NCI-H524 treated with DMSO at 0.1 percent for 48 hours (cell line): ENCODE measurements at places on chromosomes 1 and 21.
A peak's percentile ranks its signal among the peaks of the same experiment; 100 is the strongest.

DNA sequence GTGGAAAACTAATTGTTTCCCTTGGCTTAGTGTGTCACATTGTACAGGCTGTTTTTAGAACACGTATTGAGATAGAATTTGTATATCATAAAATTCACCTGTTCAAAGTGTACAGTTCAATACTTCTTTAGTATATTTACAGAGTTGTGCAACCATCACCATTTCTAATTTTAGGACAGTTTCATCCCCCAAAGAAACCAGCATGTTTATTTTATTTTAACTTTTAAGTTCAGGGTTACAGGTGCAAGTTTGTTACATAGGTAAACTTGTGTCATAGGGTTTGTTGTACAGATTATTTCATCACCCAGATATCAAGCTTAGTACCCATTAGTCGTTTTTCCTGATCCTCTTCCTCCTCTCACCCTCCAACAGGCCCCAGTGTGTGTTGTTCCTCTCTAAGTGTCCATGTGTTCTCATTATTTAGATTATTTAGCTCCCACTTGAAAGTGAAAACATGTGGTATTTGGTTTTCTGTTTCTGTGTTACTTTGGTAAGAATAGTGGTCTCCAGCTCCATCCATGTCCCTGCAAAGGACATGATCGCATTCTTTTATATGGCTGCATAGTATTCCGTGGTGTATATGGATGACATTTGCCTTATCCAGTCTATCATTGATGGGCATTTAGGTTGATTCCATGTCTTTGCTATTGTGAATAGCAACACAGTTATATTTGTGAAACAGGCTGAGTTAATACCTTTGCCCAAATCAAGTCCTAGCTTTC lies 35.2 kb upstream of the DHCR24 start:
- no peak for DNase-seq

- no peak for DNase-seq
These were observed 45.8 kb upstream of the WNT2B start for GRCh38 chr1:112462953-112463279.

DNA sequence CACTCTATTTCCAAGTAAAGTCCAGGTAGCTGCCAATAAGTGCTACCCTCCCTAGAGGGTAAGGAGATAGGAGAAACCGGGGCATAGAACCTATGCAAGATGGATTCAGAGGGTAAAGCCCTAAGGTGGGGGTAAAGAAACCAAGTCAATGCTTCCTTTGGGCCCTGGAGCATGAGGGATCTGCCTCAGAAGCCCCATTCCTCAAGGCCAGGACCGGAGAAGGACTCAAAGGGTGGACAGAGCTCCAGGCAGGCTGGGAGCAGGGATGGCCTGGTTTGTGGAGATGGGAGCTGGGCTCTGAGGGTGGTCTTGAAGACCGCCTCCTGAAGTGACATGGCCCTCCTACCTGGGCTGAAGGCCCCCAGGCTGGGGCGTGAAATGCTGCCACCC lies 3.9 kb downstream of the EPHA2 start:
- no peak for DNase-seq

DNA sequence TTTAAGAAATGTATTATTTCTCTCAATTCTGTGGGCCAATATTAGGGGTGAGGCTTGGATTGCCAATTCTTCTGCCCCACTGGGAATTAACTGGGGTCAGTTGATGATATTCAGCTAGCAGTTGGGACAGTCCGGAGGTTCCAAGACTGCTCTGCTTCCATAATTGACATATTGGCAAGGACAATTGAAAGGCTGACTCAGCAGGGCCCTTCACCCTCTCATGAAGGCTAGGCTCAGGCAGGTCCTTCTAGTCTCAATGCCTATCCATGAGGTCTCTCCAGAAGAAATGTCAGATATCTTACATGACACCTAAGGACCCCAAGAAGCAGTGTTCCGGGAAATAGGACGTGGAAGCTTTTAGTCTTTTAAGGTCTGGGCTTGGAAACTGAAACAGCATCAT lies 13.3 kb upstream of the RNF11 start:
- DNase-seq = no peak

DNA sequence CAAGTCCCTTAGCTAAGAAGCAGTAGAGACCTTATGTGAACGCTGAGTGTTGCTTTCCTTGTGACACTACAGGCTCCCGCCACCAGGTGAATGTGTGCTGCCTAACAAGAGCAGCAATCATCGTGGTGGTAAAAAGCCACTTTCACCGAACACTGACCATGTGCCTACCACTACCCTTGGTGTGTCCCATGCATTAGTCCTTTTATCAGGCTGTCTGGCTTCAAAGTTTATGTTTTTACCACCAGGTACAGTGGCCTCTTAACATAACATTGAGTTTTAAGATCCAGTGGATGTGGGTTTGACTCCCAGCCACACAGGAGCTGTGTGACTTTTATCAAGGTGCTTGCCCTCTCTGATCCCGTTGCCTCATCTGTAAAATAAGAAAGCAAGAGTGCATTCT lies 1.7 kb downstream of the C1QB start:
- no peak for DNase-seq

- no peak for DNase-seq
These were observed 7.4 kb downstream of the CSF3R start for GRCh38 chr1:36475341-36475740.

- DNase-seq = no peak
These were observed 130.5 kb downstream of the DISC1 start for GRCh38 chr1:231757101-231757404.

DNA sequence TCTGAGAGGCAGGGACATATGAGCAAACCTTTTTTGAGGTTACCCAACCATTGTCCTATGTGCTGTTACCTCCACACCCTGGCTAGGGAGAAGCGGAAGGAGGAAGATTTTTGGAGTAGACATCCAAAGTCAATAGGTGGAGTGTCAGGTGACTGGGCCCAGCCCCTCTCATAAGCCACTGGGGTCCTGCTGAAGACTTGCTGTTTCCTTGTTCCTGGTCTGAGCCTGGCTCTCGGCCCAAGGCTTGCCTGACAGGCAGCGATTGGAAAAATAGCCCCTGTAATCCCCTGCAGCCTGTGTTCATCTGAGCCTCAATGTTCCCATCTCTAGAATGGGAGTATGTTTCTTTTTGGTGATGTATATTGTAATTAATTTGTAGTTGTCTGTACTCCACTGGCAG lies 6.9 kb upstream of the PIGR start:
- no peak for DNase-seq

DNA sequence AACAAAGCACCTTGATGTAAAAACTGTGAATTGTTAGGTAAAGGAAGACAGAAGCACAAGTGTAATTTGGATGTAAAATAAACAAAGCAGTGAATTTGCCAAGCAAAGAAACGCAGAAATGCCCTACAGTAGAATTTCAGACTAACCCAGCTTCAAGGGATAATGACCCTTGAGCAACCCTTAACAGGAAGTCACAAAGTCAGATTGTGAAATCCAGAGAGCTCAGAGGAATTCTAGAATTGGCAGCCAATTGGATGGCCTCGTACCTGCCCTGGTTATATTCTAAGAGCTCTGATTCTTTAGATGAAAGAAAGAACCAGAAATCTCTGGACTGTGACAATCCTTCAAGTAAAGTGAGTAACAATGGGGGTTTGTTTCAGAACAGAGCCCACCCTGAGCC lies 152.7 kb upstream of the CHRM3 start:
- no peak for DNase-seq

GRCh38 chr1:228007049-228007800 lies 427 bp downstream of the WNT3A start:
- DNase-seq = no peak

DNA sequence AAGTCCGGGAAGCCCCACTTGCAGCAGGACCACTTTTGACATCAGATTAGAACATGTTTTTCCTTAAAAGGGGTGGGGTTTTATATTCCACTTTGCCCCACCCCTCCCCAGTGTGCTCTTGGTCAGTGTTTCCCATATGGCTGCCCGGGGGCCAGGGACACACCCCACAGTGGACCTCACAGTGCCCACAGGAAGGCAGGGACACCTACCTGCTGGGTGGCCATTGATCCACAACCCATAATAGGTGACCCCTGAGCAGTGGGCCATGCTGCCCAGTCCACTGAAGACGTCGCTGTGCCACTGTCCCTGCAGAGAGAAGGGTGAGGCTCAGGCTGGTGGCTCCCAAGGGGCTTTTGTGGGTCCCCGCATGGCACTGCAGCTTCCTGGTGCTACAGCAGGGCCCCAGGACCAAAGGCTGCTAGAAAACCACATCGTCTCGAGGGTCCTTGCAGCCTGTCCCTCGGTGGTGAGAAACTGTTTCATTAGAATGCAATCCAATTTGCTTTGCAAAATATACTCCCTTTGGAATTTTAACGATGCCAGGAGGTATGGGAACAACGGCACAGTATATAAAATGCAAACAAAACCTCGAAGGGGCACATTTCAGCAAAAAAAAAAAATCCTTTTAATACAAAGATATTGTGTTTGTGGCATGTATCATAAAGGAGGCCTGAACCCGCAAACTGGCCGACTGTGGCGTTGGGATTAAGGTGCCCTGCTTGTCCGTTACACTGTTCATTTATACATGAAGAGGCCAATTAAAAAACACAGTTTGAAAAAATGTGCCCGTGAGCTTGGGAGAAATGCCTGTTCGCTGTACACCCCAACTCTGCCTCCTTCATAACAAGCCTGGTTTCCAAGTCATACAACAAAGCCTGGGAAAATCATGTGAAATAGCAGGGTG lies 16.9 kb downstream of the MORN1 start:
- no peak for DNase-seq

- no peak for DNase-seq
These were observed 65.4 kb upstream of the TLR5 start for GRCh38 chr1:223208164-223209076.

DNA sequence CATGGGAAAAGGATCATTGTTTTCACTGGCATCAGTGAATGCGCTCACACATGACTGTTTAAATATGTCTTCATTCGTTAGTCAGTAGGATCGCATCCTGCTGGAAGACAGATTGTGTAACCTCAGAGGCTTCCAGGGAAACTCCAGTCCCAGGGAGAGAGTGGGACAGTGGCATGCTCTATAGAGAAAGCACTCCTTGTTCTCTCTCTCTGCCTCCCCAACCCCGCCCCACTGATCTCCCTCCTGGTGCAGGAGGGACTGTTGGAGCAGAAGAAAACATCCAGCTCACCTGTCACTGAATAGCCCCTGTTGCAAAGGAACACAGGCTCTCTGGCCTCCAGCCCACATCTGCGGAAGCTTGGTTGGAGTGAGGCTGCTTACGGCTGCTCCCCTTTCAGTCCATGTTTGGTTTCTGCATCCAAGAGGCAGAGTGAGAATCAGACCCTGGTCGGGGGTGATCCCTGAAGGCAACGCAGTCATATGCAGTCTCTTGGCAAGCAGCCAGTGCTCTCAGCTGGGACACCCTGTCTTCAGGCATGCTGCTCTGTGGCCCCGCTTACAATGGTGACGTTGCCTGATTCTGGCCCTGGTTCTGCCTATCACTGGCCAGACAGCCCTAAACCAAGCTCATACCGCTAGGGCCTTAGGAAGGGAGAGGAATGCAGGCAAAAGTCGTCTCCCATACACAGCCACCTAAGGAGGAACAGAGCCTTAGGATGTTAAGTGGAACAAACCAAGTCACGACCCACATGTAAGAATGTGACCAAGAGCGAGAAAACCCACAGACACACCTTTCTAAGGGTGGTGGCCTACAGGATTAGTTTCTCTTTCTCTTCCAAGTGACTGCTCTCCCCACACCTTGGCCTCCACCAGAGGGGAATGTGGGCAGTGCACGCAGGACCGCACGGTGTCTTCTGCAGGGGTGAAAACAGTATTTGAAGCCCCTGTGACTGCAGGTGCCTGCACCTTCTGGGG lies 39.7 kb downstream of the BACE2 start:
- DNase-seq = no peak

GRCh38 chr1:198220428-198220827 lies 63.6 kb downstream of the NEK7 start:
- no peak for DNase-seq

DNA sequence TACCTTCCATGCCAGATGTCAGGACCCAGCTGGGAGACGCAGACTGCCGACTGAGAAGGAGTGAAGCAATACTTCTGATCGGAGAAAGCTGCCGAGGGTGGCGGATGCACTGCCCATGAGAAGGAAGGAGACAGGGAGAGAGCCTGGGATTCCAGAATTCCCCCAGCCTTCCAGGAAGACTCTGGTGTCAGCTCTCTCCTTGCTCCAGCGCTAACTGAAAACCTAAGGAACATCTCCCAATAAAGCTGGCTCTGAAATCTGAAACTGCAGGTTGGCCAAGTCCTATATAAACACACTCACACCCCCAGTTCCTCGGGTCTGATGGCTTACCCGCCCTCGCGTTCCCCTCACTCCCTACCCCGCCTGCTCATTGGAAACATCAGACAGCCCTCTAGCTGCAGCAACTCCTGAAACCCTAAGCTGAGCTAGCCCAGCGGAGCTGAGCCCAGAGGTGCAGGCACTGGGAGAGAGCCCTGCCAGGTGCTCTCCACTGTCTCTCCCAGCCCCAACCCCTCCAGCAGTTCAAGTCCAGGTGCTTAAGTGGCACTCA lies 52.3 kb downstream of the PLEKHA6 start:
- DNase-seq = peak; percentile 71

GRCh38 chr1:183520379-183520778 lies 48.1 kb downstream of the SMG7 start:
- no peak for DNase-seq

DNA sequence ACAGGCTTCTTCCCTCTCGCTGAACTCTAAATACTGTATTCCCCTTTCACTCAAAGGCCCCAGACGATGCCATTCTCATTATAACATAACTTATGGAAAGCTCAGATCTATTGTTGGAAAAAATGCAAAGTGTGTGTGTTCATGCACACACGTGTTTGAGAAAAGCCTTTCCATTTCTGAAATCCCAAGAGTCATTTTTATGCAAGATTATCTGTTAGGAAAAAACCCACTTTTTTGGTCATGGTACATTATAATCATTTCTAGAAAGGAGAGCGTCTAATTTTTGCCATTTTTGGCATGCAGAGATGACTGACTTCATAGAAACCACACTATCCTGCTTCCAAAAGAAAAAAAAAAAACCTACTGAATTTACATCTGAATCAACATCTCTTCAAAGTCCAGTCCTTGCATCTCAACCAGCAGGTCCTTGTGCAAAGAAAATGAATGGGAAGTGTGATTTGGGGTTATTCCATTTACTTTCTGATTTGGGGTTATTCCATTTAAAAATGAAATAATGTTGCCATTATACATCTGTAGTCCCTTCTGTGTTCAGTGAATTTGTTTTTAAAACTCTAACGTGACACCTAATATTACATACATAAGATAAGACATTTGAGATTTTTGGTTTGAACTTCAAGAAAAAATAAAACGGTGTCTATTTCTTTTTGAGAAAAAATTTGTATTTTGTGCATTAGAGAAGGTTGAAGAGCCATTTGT lies 150.3 kb downstream of the DHRS3 start:
- DNase-seq = no peak
